ENCODE measurements at places on chromosomes 6 and 20.

GRCh38 chr6:45209762-45210161, 118.4 kb upstream of the RUNX2 start:
- no peak for DNase-seq

GRCh38 chr20:32234135-32234808, 26.6 kb downstream of the POFUT1 start:
- no peak for DNase-seq

- DNase-seq, result no peak
These were observed 360.7 kb downstream of the NKAIN2 start for GRCh38 chr6:124164343-124164742.

DNA sequence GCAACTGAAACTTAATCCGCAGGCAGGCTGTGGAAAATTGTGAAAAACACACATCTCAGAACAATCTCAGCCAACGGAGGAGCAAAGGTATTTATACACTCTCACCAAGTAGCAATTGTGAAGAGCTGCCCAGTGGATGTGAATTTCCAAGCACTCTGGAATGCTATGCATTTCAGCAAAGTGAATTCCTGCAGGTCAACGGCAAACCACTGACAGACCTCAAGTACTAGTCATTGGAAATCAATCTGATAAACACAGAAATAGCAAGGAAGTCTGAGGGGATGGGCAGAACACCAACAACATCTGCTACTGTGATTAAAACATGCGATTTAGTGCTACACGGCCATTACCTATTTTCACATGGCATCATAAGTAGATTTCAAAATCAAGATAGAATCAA, 429.1 kb downstream of the HTR1B start:
- no peak for DNase-seq

DNA sequence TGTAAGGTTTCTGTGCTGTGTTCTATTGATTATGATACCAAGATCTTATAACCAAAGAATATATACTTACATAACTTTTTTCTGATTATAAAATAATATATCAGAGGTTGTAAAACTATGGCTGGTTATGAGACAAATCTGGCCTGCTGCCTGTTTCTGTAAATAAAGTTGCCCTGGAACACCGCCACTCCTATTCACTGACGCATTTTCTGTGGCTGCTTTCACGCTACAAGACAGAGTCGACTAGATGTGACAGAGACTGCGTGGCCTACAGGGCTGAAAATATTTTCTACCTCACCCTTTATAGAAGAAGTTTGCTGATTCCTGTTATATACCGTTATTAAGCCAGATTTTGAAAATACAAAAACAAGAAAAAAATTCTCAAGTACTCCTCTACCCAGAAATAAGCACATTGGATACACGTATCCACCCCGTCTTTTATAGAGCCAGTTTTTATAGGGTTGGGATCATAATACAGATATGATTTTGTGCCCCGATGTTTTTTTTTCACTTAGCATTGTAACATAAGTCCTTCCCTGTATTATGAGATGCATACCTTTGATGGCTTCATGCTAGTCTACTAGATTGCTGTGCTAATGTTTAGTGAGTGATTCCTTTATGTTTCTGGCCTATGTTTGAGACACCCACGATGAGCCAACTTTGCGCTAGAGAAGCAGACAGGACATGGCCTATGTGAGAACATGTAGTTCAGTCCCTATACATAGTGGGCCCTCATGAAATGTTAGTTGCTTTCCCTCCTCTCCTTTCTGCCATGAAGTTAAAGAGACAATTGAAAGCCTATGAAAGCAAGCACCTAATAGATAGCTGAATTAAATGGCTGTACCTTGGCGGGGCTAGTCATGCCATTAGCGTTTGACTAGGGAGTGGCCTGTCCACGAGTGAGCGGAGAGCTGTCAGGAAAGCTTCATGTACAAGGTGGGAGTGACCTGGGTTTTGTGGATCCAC, 98.1 kb upstream of the KCNK16 start:
- no peak for DNase-seq

DNA sequence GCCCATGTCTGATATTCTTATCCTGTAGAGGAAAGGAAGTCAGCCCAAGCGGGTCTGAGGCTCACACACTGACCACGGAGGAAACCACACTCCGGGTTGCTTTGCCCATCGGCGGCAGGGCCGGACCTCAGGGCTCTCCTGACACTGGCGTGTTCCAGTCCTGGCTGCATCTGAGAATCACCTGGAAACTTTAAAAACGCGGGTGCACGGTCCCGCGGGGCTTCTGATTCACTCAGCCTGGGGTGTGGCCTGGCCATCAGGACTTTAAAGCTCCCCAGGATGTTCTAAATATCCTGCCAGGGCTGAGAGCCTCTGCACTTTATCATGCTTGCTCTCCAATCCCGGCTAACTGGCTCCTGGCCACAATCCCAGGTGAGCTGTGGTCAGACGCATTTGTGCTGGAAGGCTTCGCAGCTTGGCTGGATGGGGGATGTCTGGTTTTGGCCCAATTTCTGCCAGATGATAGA, 47.7 kb upstream of the DACT2 start:
- no peak for DNase-seq

- DNase-seq, result peak; percentile 57
These were observed 216.6 kb downstream of the HIVEP2 start for GRCh38 chr6:142728364-142728763.

GRCh38 chr6:123616016-123616415, 20.7 kb downstream of the TRDN start:
- DNase-seq, result no peak

Measured in NCI-H2081 (cell line).